ENCODE measurements at places on chromosomes 7 and 10.

- DNase-seq, result no peak
Measured at GRCh38 chr10:66586073-66586472, 339.8 kb upstream of the LRRTM3 start.

- no peak for DNase-seq
Measured at GRCh38 chr10:124077208-124077993, 16.0 kb downstream of the CHST15 start.

- DNase-seq, result no peak
Measured at GRCh38 chr10:62633976-62634375, 170.5 kb upstream of the ADO start.

DNA sequence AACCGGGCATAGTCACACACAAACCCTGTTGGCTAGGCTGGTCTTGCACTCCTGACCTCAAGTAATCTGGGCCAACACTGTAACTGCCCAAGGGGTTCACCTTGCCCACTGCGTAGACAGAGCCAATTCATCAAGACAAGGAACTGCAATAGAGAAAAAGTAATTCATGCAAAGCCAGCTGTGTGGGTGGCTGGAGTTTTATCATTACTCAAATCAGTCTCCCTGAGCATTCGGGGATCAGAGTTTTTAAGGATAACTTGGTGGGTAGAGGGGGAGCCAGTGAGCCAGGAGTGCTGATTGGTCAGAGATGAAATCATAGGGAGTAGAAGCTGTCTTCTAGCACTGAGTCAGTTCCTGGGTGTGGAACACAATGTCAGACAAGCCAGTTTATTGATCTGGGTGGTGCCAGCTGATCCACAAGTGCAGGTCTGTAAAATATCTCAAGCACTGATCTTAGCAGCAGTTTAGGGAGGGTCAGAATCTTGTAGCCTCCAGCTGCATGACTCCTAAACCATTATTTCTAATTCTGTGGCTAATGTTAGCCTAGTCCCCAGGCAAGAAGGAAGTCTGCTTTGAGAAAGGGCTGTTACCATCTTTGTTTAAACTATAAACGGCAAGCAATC is 15.6 kb upstream of the FXYD4 start:
- no peak for DNase-seq

DNA sequence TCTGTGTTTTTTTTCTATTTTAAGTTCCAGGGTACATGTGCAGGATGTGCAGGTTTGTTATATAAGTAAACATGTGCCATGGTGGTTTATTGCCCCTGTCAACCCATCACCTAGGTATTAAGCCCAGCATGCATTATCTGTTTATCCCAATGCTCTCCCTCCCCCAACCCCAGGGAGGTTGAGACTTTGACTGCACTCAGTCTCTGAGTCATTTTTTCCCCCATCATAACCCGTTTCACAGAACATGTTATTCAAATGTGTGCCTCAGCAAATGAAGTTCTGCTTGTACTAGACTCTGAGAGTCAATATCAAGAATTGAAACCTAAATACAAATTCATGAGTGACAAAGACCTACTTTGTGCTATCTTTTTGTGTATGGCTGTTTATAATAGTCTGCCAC is 70.0 kb upstream of the CYP26C1 start:
- DNase-seq, result no peak

- no peak for DNase-seq
Measured at GRCh38 chr10:88473989-88474883, 108.9 kb downstream of the RNLS start.

DNA sequence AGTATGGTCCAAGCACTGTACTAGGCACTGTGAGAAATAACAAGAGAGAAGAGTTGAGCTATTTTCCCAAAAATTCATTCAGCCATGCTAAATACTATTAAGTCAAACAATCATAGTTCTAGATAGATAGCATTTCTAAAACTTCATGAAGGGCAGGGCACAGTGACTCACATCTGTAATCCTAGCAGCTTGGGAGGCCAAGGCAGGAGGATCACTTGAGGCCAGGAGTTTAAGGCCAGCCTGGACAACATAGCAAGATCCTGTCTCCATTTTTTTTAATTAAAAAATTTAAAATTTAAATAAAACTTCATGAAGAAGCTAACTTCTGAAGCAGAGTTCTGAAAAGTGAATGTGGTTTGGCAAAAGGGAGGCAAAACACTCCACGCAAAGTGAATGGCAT is 29.9 kb downstream of the USP54 start:
- no peak for DNase-seq

- peak; percentile 41 for DNase-seq
Measured at GRCh38 chr10:61662794-61663259, at the start of gene CABCOCO1. CABCOCO1 (plus strand) TSS chr10:61662929; CDS start chr10:61662973, 44 bp downstream.

- no peak for DNase-seq
Measured at GRCh38 chr10:129956286-129956670, 7.8 kb downstream of the EBF3 start.

GRCh38 chr10:4093438-4093837 is 308.4 kb upstream of the KLF6 start:
- DNase-seq, result no peak

- DNase-seq, result no peak
Measured at GRCh38 chr7:2736411-2736914, 48.5 kb downstream of the AMZ1 start.

DNA sequence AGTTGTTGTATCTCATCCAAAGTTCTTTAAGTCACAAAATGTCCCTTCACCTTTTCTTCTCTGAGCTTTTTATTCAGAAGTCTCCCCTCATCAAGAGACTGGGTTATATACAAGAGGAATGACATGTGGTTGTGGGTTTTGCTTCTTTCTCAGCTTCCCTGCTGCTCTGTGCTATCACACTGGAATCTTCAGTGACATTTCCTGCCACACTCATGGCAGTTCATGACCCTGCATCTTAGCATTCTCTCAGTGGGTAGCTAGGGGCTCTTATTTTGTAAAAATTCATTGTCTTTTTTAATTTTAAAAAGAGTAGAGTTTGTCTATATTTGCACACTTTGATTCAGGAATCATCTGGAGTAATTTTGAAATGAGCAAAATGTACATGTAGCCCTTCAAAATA is 236.9 kb upstream of the TMEM229A start:
- no peak for DNase-seq

DNA sequence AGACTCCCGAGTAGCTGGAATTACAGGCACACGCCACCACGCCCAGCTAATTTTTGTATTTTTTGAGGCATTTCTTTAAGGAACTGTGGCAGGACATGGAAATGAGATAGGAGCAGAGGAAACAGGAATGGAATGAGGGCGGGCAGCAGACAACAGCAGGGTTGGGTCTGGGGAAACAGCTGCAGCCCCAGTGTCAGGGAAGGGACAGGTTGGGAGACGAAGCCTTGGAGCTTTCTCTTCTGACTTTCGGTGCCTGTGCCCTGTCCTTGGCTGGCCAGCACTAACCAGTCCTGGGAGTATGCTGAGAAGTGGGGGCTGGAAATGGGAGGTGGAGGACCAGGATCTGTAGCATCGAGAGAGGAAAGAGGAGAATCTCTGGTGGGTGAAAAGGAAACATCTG is 47.4 kb downstream of the ATOH7 start:
- no peak for DNase-seq

- no peak for DNase-seq
Measured at GRCh38 chr7:29327455-29327854, 132.9 kb downstream of the CHN2 start.

DNA sequence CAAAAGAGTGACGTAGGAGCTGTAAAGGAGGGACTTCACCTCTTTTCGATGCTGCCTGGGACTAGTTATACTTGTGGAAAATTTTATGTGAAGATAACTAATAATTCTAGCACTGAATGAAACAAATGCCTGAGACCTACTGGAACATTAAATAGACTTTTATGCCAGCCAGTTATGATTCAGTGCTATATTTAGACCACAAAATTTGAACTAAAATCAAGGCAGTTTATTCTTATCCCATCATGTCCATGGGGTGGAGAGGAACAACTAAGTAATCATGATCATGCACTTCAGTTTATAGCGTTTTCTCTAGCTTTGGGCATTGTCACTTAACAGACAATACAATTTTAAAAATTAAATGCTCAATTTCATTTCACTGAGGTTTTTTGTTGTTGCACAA is 76.7 kb downstream of the ZEB1 start:
- no peak for DNase-seq

DNA sequence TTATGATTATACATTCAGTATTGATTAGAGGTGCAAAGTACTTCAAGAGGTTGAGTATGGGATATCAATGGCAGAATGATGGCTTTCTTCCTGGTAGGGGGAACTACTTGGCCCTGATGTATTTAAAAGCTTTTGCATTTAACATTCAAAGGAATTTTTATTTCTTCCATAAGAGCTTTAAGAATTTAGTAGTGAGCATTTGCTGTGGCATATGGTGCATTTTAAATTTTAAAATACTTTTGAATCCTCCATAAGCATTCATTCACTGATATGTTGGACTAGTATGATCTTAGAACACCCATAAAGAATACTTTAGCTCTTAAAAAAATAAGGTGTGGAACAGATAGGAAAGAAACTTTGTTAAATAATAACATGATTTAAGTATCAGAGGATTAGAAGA is 191.9 kb upstream of the PPP1R3A start:
- DNase-seq, result no peak

DNA sequence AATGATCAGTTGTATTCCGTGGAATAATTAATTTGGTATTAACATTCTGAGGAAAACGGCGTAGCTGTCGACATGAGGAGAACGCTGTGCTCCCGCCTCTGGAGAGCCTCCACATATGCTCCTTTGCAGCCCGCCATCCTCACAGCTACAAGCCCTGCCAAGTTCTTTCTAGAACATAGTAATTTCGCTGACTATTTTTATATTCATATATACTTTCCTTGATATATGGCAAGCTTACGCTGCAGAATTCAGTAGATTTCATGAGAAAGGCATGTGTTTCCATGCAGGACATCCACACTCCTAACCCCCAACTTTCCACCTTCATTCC is 45.2 kb downstream of the TBXAS1 start:
- DNase-seq, result no peak

DNA sequence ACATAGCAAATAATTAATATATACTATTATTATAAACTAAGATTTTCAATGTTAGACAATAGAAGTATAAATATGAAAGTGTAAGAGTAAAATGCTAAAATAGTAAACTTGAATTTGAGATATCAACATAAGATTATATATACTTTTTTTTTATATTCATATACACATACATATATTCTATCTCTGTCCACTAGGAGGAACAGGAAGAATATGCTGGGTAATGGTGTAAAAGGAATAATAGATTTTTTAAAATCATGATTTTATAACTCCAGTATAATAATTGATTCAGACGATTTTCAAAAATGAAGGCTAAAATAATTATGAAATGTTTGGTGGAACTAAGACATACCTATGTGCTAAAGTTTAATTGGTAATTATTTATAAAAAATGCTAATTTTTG is 37.7 kb downstream of the AGMO start:
- DNase-seq, result no peak

GRCh38 chr7:71254751-71255150 is 122.8 kb downstream of the GALNT17 start:
- DNase-seq, result no peak

DNA sequence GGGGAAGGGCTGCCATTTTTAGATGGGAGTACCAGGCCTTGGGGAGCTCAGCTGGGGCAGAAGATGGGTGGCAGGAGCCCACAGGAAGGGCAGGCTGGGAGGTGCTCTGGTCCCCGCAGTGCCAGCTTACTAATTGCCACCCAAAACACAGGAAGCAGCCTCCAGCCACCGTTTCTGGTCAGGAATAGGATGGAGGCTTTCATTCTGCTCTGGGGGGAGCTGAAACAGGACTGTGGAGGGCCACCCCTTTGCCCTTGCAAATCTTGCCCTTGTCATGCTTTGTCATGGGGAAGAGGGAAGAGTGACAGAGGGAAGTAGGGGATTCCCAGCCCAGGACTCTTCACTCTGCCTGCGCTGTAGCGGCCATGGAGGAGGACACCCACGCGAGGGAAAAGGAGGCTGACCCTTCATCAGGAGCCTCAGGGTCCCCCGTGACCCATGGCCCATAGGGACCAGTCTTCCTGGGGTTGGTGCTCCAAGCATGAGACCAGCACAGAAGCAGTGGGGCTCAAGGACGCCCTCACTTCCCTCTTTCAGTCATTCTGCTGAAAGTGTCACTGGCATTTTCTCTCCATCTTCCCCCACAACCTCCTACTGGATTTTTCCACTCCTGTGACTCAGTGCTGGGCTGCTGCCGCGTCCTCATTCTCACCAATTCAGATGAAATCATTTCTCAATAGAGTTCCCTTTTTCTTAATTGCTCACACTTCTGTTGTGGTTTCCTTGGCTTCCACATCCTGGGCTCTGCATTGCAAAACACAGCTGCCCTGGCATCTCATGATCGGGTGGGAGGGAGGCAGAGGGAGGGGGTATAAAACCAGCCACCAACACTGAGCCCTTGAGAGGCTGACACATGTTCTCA is 61.9 kb downstream of the MKI67 start:
- DNase-seq, result no peak

GRCh38 chr7:151768805-151769187 is 108.1 kb downstream of the PRKAG2 start:
- no peak for DNase-seq

Measured in HuH-7.5 (cell line).